ENCODE measurements at places on chromosomes 1 and 21.

- DNase-seq = no peak
Measured at GRCh38 chr1:97457446-97458089, 463.3 kb downstream of the DPYD start.

DNA sequence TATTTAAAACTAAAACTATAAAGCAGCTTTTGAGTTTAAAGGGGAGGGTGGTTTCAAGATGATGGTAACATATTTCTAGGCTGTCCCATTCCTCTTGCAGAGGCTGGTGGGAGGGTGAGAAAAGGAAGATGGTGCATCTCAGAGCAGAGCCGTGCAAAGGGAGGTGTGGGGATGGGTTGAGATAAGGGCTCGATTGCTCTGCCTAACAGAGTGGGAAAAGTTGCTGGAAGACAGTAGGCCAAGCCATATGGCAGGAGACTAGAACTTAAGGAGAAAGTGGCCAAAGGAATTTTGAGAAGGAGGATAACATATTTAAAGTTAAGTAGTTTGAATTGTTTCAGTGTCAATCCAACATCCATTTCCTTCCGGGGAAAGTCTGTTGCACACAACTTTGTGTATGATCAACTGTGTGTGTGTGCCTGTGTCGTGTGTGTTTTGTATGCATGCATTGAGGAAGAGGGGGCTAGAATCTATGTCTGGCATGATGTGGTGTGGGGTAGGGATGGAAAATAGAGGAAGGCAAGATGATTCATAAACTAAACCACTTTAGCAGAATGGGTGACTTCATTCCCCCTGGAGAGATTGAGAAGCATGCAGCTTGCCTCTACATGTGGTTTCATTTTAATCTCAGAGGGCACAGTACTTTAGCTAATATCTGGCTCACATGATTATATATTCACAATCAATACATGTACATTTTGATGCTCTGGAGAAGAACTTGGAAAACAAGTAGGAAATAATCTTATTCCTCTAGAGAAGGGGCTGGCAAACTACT lies 145.0 kb upstream of the DNAH14 start:
- DNase-seq = no peak

DNA sequence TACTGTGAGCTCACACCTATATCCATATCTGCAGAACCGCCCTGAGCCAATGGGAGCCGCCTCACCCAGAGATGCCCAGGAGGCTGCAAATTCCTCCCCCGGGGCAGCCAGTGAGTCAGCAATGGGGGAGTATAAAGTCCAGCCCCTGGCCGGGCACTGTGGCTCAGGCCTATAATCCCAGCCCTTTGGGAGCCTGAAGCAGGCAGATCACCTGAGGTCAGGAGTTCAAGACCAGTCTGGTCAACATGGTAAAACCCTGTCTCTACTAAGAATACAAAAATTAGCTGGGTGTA lies 5.0 kb upstream of the CLCNKB start:
- no peak for DNase-seq

GRCh38 chr1:230243583-230244353 lies 176.7 kb downstream of the GALNT2 start:
- DNase-seq = no peak

DNA sequence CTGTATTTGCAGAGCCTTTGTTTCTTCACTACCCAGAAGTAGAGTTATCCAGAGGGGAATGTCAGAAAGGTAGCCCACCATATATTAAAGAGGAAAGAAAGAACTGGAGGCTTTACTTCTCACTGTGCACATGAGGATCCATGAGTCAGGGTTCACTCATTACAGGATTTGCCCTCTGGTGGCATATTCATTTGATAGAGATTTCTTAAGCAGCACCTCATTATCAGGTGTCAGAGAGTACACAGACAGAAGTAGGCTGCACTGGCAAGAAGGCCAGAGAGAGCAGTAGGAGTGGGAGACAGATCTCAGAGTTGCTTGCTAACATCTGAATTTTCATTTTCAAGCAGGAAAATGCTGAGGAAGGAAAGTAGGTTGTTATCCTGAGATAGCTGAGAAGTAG lies 123.8 kb downstream of the PIK3R3 start:
- no peak for DNase-seq

DNA sequence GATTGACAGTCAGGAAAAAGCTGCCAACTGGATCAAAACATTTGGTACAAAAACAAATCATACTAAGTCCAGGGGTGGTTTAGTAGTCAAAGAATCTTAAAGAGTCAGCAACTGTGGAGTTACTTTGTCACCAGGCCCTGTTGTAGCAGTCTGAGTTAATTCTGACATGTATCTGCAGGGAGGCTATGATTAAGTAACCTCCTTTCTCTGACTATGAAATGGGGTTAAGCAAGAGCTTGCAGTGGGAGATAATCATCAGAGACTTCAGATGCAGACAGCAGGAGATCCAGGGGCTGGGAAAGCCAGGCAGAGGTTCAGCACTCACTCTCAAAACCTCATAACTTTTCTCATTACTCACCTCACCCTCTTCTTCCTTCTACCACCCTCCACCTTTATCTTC lies 99.2 kb upstream of the BTG3 start:
- DNase-seq = no peak

GRCh38 chr1:94962409-94963265 lies 35.7 kb upstream of the CNN3 start:
- DNase-seq = no peak

DNA sequence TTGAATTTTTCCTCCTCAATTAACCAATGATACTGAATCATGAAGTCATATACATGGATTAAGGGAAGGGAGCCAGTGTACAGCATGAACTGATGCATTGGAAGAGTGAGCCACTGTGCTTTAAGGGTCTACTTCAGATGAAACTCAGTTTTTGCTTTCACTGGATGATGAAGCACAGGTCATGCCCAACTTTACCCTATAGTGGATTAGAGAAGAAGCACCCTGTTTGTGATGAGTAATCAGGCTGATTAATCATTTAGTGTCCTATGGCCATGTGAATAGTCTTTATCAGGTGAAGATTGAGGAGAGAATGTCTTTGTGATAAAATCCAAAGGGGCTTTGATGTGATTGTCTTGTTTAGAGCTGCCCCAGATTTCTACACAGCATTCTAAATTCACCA lies 24.7 kb upstream of the LAMC1 start:
- no peak for DNase-seq

DNA sequence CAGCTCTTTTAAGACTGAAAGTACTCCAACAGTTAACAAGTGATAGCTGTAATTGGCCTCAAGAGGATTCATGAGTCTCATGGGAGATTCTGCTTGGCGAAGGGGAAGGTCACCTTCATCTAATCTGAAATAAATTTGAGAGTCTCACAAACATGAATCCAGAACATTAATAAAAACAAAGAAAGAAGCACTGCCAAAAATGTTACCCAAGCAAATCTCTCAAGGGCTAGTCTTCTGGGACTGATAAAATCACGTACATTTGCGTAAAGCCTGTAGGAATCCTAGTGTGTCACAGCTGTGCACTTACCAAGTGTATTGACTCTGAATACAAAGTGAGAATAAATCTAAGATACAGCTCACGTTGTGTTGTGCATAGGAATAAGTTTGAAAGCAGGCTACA lies 21.2 kb upstream of the NUF2 start:
- no peak for DNase-seq

- DNase-seq = no peak
Measured at GRCh38 chr1:66699213-66699612, 53.0 kb upstream of the DYNLT5 start.

DNA sequence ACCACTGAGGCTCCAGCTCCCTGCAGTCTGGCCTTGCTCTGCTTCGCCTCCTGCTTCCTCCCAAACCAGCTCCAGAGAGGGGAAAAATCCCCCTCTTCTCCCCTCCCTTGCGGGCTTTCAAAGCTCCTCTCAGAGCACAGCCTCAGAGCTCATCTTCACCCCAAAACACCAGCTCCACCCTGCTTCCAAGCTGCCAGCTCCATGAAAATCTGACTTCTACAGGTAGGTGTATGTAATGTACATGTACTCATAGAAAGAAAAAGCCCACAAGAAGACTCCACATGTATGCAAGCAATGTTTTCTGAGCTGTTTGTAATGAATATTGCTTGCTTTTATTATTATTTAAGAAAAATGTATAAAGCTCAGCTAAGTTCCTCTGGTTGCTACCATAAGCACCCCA lies 8.4 kb downstream of the SLC41A1 start:
- no peak for DNase-seq

DNA sequence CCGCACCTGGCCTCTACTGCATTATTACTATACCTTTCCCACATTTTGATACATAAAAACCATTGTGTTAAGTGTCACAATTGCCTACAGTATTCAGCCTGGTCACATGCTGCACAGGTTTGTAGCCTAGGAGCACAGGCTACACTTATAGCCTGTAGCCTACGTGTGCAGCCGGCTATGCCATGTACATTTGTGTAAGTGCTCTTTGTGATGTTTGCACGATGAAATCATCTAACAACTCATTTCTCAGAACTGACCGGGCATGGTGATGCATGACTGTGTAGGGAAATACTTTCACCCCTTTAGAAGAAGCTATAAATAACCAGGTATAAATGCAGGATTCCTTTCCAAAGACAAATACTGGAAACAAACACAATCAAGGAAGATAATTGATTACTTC lies 12.1 kb downstream of the ERG start:
- no peak for DNase-seq

- DNase-seq = no peak
Measured at GRCh38 chr1:1119272-1119890, 3.5 kb upstream of the C1orf159 start.

GRCh38 chr1:10696977-10697376 lies 99.5 kb downstream of the CASZ1 start:
- no peak for DNase-seq

GRCh38 chr1:203028067-203028783 lies 1.9 kb downstream of the PPFIA4 start:
- no peak for DNase-seq

DNA sequence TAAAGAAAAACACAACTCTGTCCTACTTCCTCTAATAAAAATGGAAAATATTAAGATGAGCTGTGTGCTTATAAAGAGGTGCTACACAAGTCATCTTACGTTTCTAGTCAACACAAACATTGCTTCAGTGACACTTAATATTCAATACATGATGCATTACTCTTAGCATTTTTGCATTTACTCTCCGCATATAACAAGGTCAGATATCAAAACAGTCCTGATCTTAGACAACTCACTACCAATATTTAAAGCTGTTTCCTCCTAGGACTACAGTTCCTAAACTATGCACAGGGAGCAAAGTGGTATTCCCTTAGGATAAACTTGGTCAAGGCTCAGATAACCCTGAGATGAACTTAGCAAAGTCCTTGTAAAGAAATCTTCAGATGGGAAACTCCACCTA lies 12.3 kb downstream of the RIT1 start:
- DNase-seq = no peak

GRCh38 chr1:226937940-226938725 lies 2.0 kb upstream of the COQ8A start:
- DNase-seq = no peak

- no peak for DNase-seq
Measured at GRCh38 chr1:39787468-39787867, 1.2 kb downstream of the BMP8B start.

- no peak for DNase-seq
Measured at GRCh38 chr1:14110040-14110439, 410.1 kb downstream of the PRDM2 start.

- no peak for DNase-seq
Measured at GRCh38 chr1:117810553-117810952, 118.9 kb downstream of the GDAP2 start.

DNA sequence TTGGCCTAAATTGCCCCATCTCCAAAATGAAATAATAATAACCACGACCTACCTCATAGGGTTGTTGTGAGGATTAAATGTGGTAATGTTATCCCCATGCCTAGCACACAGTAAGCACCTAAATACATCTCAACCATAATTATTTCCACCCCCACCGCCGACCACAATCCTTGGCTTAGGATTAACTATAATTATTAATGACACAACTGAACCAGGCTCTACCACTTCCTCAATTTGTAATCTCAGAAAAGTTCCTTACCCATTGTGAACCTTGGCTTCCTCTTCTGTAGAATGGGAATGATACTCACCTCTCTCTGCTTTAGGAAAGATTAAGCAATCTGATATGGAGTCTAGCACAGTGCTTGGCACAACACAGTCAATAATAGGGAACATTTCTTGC lies 44.3 kb upstream of the TACSTD2 start:
- no peak for DNase-seq

DNA sequence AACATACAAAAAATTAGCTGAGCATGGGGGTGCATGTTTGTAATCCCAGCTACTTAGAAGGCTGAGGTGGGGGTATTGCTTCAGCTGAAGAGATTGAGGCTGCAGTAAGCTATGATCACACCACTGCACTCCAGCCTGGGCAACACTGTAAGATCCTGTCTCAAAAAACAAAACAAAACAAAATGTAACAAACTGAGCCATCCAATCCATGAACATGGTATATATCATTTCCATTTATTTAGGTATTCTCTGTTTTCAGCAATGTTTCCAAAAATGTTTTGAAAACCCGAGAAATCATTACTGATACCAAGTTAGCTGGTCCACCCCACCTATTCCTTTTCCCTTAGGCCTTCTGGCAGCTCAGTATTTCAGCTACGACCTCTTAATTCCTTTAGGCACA lies 18.4 kb downstream of the ATPAF1 start:
- DNase-seq = no peak

- no peak for DNase-seq
Measured at GRCh38 chr1:88697503-88697902, 13.4 kb downstream of the PKN2 start.

DNA sequence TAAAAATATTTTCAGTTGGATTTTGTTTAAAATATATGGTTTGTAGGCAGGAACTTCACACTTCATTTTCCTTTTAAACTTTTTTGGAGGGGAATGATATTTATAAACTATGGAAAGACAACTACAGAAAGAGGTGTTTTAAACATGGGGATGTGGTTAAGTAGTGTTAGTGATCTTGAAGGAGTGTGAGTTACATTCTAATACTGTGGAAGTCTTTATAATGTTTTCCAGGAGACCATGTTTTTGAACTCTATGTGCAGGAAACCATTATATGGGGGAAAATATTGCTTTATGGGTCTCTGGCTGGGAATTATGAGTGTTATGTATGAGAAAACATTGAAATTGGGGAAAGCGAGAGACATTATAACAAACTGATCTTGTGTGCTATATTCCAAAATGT lies 35.8 kb upstream of the COL24A1 start:
- no peak for DNase-seq

- no peak for DNase-seq
Measured at GRCh38 chr21:45256912-45257672, 30.6 kb downstream of the POFUT2 start.

- DNase-seq = no peak
Measured at GRCh38 chr21:33971492-33972013, 55.9 kb upstream of the ATP5PO start.

- DNase-seq = no peak
Measured at GRCh38 chr1:89276690-89277089, 4.0 kb upstream of the GBP5 start.

GRCh38 chr1:27634985-27635367 lies at the start of gene FGR:
Gene FGR (minus strand): TSS chr1:27635185. CDS start chr1:27623916, 11,269 bp downstream.
- no peak for DNase-seq

DNA sequence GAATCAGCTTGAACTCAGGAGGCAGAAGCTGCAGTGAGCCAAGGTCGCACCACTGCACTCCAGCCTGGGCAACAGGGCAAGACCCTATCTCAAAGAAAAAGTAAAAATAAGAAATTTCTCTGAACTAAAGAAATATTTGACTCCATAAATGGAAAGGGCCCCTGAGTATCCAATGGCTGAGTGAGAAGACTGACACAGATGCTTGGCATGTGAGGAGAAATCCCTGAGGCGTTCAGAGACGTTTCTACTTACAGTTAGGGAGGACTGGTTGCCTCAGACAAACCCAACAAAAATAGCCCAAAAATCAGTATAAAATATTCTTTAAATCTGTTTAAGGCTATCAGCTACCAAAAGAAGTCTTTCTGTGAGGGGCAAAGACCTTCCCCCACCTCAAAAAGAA lies 3.0 kb upstream of the SUMO3 start:
- no peak for DNase-seq

- DNase-seq = no peak
Measured at GRCh38 chr1:174080819-174081218, 58.7 kb upstream of the RC3H1 start.

Measured in NCI-H1436 treated with DMSO at 0.1 percent for 48 hours (cell line).